Right renal cortex interstitium (tissue), 3 donors: ENCODE measurements at places on chromosomes 3 and 15. TPM values are rescaled to one million over a fixed set of nuclear protein-coding genes. Genes with fewer than 3 reads are reported as not detected.

SERINC4 gene
- not detected for polyA plus RNA-seq

GP5 gene
- polyA plus RNA-seq = 0.85 TPM

TMCO5A gene
- polyA plus RNA-seq = not detected

NR1I2 gene
- 0.54 TPM for polyA plus RNA-seq

RHOA gene
- 499 TPM for polyA plus RNA-seq

CCRL2 gene
- 1.5 TPM for polyA plus RNA-seq

GOLGA6D gene
- 0.11 TPM for polyA plus RNA-seq

BDH1 gene
- 40.0 TPM for polyA plus RNA-seq

CPNE4 gene
- polyA plus RNA-seq = 0.42 TPM

EPHB3 gene
- polyA plus RNA-seq = 26.2 TPM

BMF gene
- 39.2 TPM for polyA plus RNA-seq

SIDT1 gene
- polyA plus RNA-seq = 2.6 TPM

HRG gene
- polyA plus RNA-seq = 2.2 TPM

C3orf80 gene
- polyA plus RNA-seq = 0.34 TPM

CTNNB1 gene
- 525 TPM for polyA plus RNA-seq

IFRD2 gene
- 35.0 TPM for polyA plus RNA-seq

DPPA2 gene
- 1.4 TPM for polyA plus RNA-seq

ALDH1L1 gene
- 51.6 TPM for polyA plus RNA-seq

CEP63 gene
- polyA plus RNA-seq = 43.4 TPM

MGA gene
- polyA plus RNA-seq = 34.7 TPM

RGMA gene
- 6.4 TPM for polyA plus RNA-seq

SEMA6D gene
- 31.9 TPM for polyA plus RNA-seq

NMNAT3 gene
- 9.9 TPM for polyA plus RNA-seq

CCR9 gene
- not detected for polyA plus RNA-seq

GHSR gene
- polyA plus RNA-seq = not detected
